A549 treated with Hydrocortisone at 1 μM for 4 hours (cell line): ENCODE measurements at places on chromosomes 13 and 19. TPM values are rescaled to one million over a fixed set of nuclear protein-coding genes. Genes with fewer than 3 reads are reported as not detected.

ZNF442 gene
- not detected in 5 replicates for total RNA-seq

CBY2 gene
- total RNA-seq = not detected in 5 replicates

ATP7B gene
- 1.8 to 3.0 TPM (median 2.6 TPM) in 5 replicates for total RNA-seq

FGF14 gene
- total RNA-seq = not detected in 5 replicates

GFY gene
- total RNA-seq = 0.14 to 0.24 TPM (median 0.16 TPM) in 5 replicates

IGFL2 gene
- total RNA-seq = 0.30 to 1.5 TPM (median 0.38 TPM) in 5 replicates

ZNF85 gene
- total RNA-seq = 0.07 to 0.32 TPM (median 0.16 TPM) in 4 of 5 replicates, not detected in the other

ADGRL1 gene
- 6.2 to 8.1 TPM (median 7.2 TPM) in 5 replicates for total RNA-seq

EDDM13 gene
- total RNA-seq = not detected in 5 replicates

S1PR5 gene
- 1.2 to 1.9 TPM (median 1.6 TPM) in 5 replicates for total RNA-seq

CALR3 gene
- 0.15 TPM in 1 of 5 replicates, not detected in the others for total RNA-seq

MAST1 gene
- total RNA-seq = 1.3 to 2.1 TPM (median 1.8 TPM) in 5 replicates

URAD gene
- not detected in 5 replicates for total RNA-seq

SPIB gene
- total RNA-seq = 0.17 to 0.40 TPM (median 0.21 TPM) in 5 replicates

ZNF229 gene
- 2.3 to 3.1 TPM (median 2.8 TPM) in 5 replicates for total RNA-seq

OVOL3 gene
- total RNA-seq = 0.17 to 0.60 TPM (median 0.36 TPM) in 4 of 5 replicates, not detected in the other

PALM gene
- total RNA-seq = 12.0 to 17.9 TPM (median 14.3 TPM) in 5 replicates

CGB1 gene
- not detected in 5 replicates for total RNA-seq

FGF22 gene
- total RNA-seq = 0.37 to 0.75 TPM (median 0.55 TPM) in 5 replicates

RAVER1 gene
- total RNA-seq = 24.6 to 28.7 TPM (median 27.8 TPM) in 5 replicates

PGLYRP2 gene
- total RNA-seq = 0.10 TPM in 1 of 5 replicates, not detected in the others

PSG6 gene
- not detected in 5 replicates for total RNA-seq

CDX2 gene
- total RNA-seq = 0.35 to 1.2 TPM (median 0.80 TPM) in 5 replicates

CYP2A6 gene
- total RNA-seq = 0.08 TPM in 1 of 5 replicates, not detected in the others

SIGLEC7 gene
- not detected in 5 replicates for total RNA-seq

PDX1 gene
- 0.05 to 0.12 TPM (median 0.06 TPM) in 4 of 5 replicates, not detected in the other for total RNA-seq

INAFM1 gene
- 3.6 to 11.0 TPM (median 10.2 TPM) in 5 replicates for total RNA-seq

SPRED3 gene
- total RNA-seq = 1.7 to 2.7 TPM (median 2.5 TPM) in 5 replicates

MOB3A gene
- 13.6 to 17.6 TPM (median 13.7 TPM) in 5 replicates for total RNA-seq

TMEM255B gene
- 0.54 to 1.0 TPM (median 0.87 TPM) in 5 replicates for total RNA-seq

GGN gene
- 0.08 to 0.47 TPM (median 0.29 TPM) in 5 replicates for total RNA-seq

MYO1F gene
- 0.22 to 0.32 TPM (median 0.24 TPM) in 5 replicates for total RNA-seq

ZNF100 gene
- total RNA-seq = not detected in 5 replicates

NRTN gene
- 0.55 to 1.4 TPM (median 1.2 TPM) in 5 replicates for total RNA-seq

MAB21L1 gene
- not detected in 5 replicates for total RNA-seq

CNN1 gene
- total RNA-seq = 0.20 to 0.46 TPM (median 0.35 TPM) in 5 replicates

ZSCAN4 gene
- total RNA-seq = not detected in 5 replicates

GPI gene
- 657 to 717 TPM (median 704 TPM) in 5 replicates for total RNA-seq

ZNF581 gene
- total RNA-seq = 36.1 to 50.8 TPM (median 48.2 TPM) in 5 replicates

C13orf46 gene
- 0.14 to 0.21 TPM (median 0.18 TPM) in 5 replicates for total RNA-seq

NCR1 gene
- total RNA-seq = not detected in 5 replicates

SBSN gene
- 2.2 to 4.6 TPM (median 3.5 TPM) in 5 replicates for total RNA-seq

RNF113B gene
- total RNA-seq = not detected in 5 replicates

NXNL1 gene
- not detected in 5 replicates for total RNA-seq

DIRAS1 gene
- 3.3 to 4.5 TPM (median 3.7 TPM) in 5 replicates for total RNA-seq

TLE6 gene
- 3.5 to 5.9 TPM (median 4.5 TPM) in 5 replicates for total RNA-seq
